ENCODE measurements at places on chromosomes 2 and 18. TPM values are rescaled to one million over a fixed set of nuclear protein-coding genes. Genes with fewer than 3 reads are reported as not detected.

DNA sequence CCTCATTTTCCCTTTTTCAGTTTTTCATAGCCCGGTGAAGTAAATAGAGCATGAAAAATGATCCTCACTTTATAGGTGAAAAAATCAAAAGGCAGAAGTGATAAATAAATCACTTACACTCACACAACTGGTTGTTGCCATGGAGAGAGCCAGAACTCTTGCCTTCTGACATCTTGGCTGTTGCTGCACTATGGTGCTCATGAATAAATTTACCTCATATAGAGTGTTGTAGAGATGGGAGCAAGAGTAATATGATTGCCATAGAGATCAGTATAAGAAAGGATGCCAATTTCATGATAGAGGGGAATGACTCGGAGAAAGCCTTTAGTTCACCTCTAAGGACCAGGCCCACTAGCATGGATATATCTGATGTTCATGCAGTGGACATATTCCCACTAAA is 82.5 kb upstream of the TMEM178A start:
- DNase-seq: no peak

The TBC1D8 gene
- total RNA-seq: 4.0 TPM

DNA sequence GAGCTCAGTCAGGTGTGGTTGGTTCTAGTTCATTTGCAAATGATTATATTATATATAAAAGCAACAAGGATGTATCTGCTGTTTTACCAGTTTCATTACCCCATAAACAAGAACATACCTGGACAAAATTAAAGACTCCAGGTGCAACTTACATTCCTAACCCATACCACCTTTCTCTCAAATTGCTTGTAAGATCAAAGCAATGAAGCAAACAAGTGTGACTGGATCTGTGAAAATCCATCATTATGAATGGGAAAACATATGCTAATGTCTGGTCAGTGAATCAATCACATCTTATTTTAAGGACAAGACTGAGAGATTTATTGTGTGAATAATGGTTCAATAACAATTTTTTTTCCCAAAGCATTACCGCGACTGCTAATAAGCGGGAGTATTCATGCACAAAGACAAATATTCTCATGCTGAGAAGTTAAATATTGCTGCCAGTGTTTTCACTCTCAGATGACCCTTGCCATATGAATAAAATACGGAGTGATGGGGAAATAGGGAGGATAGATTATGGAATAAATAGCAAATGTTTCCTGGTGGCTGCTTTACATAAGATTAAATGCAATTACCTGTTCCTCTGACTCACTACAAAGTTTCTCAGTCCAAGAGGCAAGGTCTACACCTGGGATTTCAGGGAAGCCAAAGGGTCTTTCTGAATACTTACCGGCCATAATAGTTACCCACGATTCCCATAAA is 59.3 kb downstream of the WDR75 start:
- no peak for DNase-seq

The POTEI gene
- total RNA-seq: not detected

The PROM2 gene
- total RNA-seq: 0.45 TPM

The CCDC148 gene
- total RNA-seq: not detected

DNA sequence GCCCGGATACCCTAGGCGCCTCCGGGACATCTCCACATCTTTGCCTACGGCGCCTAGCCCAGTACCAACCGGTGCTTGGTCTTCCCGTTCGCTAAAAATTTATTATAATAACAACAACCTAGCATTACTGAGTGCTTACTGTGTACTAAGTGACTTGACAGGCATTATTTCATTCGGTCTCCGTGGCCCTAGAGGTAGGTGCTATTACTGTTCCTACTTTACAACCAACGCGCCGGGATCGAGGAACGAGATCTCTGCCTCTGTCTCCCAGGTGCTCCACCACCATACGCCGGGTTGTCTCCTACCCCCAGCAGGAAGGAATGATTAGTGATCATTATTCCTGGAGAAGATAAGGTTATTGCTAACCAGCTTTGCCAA is 657 bp upstream of the BIN1 start:
- DNase-seq: no peak

GRCh38 chr2:26580751-26581150 is 60.4 kb downstream of the CIB4 start:
- DNase-seq: no peak

The TMEM37 gene
- not detected for total RNA-seq

GRCh38 chr2:58010599-58010998 is 36.0 kb upstream of the VRK2 start:
- DNase-seq: no peak

DNA sequence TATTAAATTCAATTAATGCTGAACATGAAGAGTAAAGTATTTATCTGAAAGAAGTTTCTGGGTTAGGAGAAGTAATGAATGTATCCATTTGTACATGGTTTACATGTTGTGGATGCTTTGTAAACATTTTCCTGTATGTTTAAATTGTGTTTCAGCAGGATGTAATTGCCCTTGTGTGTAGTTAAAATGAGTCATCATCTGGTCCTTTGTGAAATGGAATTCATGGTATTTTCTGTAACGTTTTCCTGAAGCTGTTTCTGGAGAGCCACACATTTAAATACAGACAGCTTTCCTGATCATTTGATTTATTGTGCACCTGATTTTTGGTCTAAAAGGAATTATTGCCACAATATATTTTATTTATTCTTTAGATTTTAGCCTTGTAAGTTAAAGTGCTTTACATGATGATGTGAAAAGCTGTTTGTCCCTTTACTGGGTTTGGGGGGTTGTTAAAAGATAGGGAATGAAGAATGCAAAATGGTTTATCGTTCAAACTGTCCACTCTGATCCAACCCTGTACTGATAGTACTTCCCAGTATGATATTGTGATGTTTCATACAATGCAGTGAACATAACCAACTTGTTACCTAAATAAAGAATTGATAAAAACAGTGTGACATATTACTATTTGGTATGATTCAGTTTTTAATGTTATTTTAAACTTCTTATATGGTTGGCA is 41.7 kb upstream of the SLC3A1 start:
- DNase-seq: no peak

Measured in activated naive CD4-positive, alpha-beta T cell treated with anti-CD3 and anti-CD28 coated beads for 36 hours (primary cell).